Stimulated activated CD4-positive, alpha-beta T cell treated with anti-CD3 and anti-CD28 coated beads, Interleukin-4, amount 100 ng/mL, for 24 hours (primary cell): ENCODE measurements at places on chromosomes 2 and 18.

DNA sequence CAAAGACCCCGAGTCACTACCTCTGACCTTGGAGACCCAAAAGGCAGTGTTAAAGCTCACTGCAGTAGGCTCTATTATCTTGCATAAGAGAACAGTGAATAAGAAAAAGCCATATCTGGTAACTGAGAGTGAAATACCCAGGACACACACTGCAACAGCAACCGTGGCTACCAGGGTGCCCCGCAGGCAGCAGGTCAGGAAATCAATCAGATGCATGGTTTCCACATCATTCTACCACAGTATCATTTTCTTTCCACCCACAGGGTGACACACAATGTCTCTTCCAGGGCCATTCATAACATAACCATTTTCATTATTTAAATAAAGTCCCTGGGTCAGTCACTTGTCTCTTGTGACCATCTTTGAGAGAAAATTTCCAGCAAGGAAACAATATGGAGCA, 131.3 kb downstream of the CCBE1 start:
- no peak for DNase-seq

- no peak for DNase-seq
Measured at GRCh38 chr18:55587418-55588110, 428 bp downstream of the TCF4 start.

DNA sequence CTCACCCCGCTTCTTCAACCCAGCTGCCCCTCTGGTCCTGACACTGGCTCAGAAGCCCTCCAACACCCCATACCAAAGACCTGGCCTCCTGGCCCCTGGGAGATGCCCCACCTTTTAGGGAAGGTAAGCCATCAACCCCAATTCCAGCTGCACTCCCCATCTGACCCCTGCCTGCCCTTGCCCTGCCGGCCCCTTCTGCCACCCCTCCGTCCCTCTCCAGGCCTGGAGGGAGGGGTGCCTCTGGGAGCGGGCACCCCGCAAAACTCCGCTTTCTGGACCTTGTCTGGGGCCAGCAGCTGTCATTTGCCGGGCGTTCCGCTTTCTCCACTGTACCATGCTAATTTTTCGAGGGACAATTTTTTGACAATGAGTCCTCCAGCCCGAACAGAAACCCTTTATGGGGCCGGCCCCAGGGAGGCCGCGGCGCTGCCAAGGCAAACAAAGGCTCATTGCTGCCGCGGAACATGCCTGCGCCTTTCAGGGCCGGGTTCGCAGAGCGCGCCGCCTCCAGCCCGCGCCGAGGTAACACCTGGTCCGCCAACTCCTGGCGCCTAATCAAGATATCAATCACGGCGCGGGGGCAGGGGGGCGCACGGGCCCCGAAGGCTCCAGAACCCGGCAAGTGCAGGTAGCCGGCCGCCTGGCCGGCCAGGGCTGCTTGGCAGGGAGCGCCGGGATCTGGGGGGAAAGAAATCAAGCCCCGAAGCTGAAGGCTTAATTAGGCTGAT, 96.0 kb downstream of the INHBB start:
- no peak for DNase-seq

GRCh38 chr18:79007440-79007839, 27.8 kb downstream of the SALL3 start:
- DNase-seq: no peak

DNA sequence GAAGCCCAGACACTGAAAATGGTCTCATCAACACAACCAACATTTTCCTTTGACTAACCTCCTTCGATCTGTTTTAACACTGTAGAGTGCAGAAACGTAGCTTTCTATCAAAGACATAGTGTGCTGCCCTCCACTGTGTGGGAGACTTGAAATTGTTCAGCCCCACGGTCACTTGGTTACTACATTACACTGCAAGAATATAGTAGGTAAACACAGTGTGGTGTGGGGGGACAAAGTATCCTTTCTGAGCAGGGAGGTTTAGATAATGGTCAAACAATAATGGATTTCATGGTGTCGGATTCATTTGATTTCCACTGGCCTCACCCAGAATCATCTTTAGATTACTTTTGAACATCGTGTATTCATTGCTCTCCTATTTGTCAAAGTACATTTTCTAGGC, 181.0 kb downstream of the ERBB4 start:
- no peak for DNase-seq

GRCh38 chr2:19000776-19001175, 357.6 kb downstream of the OSR1 start:
- no peak for DNase-seq

GRCh38 chr18:55419132-55419946, 168.7 kb downstream of the TCF4 start:
- no peak for DNase-seq

GRCh38 chr2:19764998-19765397, 136.8 kb downstream of the TTC32 start:
- no peak for DNase-seq

GRCh38 chr2:145199827-145200706, 680.1 kb upstream of the ZEB2 start:
- no peak for DNase-seq

DNA sequence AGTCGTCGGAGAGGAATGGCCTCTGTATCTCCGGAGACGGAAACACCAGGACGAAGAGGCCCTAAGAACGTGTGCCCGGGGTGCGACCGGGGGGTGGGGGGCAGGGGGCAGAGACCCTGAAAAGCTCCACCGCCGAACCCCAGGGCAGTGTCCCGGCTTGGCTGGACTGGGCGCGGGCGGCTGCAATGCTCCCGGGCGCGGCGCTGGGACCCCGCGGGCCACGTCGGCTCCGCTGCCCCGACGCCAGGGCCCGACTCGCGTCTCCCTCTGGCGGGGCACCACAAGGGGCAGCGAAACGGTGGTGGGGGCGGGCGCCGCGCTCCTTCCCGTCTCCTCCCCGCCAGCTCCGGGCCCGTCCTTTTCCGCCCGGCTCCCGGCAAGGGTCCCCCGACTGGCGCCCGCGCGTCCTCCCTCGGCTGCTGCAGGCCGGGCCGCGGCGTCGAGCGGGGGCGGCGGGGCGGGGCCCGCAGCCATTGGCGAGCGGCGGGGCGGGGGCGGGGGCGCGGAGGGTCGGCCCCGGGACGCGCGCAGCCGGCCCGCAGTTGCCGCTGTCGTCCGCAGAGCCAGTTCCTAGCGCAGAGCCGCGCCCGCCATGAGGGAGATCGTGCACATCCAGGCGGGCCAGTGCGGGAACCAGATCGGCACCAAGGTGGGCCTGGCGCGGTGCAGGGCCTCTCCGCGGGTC, at the start of gene TUBB6:
Gene TUBB6 (plus strand): TSS at position 541 of the 685 bp plus-strand sequence. CDS start 52 bp downstream, at position 593.
- DNase-seq: no peak

DNA sequence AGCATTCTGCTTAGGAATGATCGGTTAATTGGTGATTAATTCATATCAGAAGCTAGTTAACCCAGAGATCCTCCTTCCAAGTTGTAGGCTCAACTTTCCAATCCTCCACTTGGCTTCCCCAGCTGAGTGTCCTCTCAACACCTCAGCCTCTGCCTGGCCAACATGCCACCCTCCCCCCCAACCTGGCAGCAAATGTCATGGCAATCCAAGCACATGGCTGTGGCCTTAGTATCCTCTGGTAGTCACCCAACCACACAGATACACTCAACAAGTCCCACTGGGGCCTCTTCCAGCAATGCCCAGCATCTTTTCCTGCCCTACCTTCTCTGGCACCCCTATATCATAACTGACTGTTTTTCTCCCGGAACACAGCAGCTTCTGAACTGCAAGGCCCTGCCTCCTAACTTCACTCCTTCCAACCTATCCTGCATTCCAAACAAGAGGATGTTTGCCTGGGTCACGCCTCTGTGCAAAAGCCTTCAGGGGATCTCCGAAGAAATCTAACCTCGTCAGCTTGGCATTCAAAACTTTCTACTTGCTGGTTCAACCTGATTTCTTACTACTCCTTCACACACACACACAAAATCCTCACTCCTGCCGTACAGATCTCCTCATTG, 195.0 kb downstream of the CYP26B1 start:
- DNase-seq: no peak

DNA sequence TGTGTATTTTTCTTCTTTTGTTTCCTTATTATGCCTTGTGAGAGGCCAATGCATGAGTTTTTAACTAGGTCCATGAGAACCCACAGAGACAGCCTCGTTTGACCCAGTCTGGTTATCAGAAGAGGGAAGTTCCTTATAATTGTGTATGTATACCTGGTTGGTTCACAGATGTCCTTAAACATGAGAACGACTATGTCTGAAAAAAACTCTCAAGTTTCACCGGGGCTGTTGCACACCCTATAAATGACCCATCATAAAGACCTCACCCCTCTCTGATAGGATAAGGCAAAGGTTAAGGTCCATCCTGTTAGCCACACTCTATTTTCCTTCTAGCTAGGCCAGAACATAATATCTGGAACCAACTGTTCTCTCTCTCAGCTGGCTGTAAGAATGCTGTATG, 42.7 kb upstream of the MSH2 start:
- DNase-seq: no peak

DNA sequence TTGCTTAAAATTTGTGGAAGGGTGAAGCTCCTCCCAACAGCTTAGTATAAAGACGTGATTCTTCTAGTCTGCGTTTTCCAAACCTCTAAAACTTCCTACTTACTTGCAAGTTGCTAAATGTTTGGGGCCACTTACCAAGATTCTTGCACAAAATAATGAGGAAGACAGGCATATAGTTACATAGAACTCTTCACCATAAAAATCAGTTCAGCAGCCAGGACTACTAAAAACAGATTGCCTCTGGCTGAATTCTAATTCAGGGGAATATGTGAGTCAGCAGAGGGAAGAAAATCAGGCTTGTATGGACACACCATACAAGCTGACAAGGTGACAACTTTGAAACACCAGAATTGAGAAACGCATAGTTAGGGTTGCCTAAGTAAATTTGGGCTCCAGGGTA, 2.8 kb upstream of the PEX13 start:
- no peak for DNase-seq

DNA sequence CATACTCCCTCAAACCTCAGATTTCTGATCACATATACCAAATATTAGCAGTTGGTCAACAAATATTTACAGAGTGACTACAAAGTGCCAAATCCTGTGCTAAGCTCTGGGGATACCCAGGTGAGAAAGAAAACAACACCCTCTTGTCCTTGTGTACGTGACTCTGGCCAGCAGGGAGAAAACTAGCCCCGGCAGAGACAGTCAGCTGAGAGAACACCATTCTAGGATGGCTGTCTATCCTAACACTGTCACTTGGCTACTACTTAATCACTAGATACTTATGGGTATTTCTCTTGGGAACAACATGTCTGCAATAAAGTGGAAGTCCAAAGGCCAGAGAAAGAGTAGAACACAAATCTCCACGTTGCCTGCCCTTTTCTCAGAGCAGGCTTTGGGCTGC, 57.9 kb upstream of the CD226 start:
- DNase-seq: no peak

GRCh38 chr18:44601447-44601846, 79.2 kb upstream of the SETBP1 start:
- DNase-seq: no peak

DNA sequence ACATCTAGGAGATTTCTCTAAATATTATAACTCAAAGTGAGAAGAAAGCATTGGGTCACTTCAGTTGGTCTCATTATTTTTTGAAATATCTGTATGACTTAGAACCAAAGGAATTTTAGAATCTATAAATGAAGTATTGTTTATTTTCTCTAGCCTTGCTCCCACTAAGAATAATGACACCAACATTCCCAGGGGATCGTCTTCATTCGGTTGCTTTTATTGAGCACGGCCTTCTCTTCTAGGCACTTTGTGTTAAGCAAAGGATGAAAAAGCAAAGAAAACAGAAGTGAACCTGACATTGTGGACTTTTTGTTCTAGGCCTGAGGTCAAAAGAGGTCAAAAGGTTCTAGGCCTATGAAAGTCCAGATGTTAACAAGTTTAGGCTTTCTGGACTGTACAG, 231.9 kb downstream of the GALR1 start:
- no peak for DNase-seq

DNA sequence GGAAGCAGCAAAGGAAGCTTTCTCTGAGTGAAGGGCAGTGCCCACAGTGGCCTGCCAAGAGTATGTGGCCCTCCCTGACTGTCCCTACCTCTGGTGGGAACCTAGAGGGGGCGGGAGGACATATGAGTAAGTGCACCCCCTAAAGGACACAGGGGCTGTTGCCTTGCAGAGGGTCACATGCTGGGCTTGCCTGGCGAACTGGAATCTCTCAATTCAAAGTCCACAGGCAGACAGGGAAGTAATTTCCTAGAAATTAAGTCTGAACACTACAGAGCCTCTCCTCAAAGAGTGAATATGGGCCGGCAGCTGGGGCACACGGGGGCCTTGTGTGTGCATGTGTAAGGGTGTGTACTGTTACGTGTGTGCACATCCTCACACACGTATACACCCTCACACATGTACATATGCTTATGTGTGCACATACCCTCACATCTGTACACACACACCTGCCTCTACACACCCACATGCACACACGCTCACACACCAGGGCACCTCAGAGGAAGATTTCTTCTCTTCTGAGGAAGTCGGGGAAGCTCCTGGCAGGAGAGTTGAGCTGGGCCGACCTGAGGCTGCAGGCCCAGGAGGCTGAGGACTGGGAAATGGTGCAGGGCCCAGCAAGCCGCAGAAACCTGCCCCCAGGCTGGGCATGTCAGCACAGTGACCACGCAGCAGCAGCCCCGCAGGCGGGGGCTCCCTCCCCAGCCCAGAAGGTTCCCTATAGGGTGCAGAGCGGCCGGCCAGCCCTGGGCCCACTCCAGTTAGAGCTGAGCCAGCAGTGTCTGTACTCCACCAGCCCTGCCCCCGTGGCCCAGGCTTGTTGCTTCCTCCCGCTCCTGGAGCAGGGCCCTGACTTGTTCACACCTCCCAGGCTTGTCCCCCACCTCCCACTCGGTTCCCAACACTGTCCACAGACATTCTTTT, 77.4 kb upstream of the TAF1B start:
- DNase-seq: no peak
